Liver (tissue), 10 donors: ENCODE measurements at places on chromosomes 12 and 14. TPM values are rescaled to one million over a fixed set of nuclear protein-coding genes. Genes with fewer than 3 reads are reported as not detected.

Gene PPFIBP1
- 65.8 TPM for total RNA-seq

Gene ETFBKMT
- total RNA-seq: 4.8 TPM

Gene HOXC13
- total RNA-seq: not detected

Gene DDN
- total RNA-seq: not detected

Gene SRRM4
- total RNA-seq: not detected

Gene SYCP3
- total RNA-seq: 0.17 TPM

Gene SERPINA9
- total RNA-seq: not detected

Gene TMEM117
- 5.9 TPM for total RNA-seq

Gene SLCO1B1
- total RNA-seq: 218 TPM

Gene PLEKHG7
- 0.28 TPM for total RNA-seq

Gene PRICKLE1
- 3.7 TPM for total RNA-seq

Gene SOS2
- total RNA-seq: 20.1 TPM

Gene MVK
- 34.9 TPM for total RNA-seq

Gene C1S
- 267 TPM for total RNA-seq

Gene B4GALNT3
- 0.25 TPM for total RNA-seq

Gene ACVR1B
- 7.4 TPM for total RNA-seq

Gene TTC8
- total RNA-seq: 11.7 TPM

Gene C12orf56
- 0.08 TPM for total RNA-seq

Gene MIPOL1
- total RNA-seq: 2.1 TPM

Gene DENND5B
- 12.5 TPM for total RNA-seq

Gene PPM1H
- total RNA-seq: 5.7 TPM

Gene NXPH4
- not detected for total RNA-seq

Gene GLIPR1
- 4.8 TPM for total RNA-seq

Gene BATF
- total RNA-seq: 1.2 TPM

Gene FITM1
- 1.7 TPM for total RNA-seq

Gene TAS2R42
- total RNA-seq: not detected

Gene SPTB
- total RNA-seq: 0.33 TPM

Gene HHIPL1
- 1.7 TPM for total RNA-seq

Gene FOXN3
- total RNA-seq: 37.7 TPM

Gene NOXRED1
- total RNA-seq: 0.50 TPM

Gene TCL1B
- total RNA-seq: 0.19 TPM

Gene DYNC1H1
- 112 TPM for total RNA-seq

Gene EFS
- total RNA-seq: 0.42 TPM

Gene C12orf50
- total RNA-seq: not detected

Gene LRRC43
- total RNA-seq: 0.67 TPM

Gene MAP3K9
- 0.65 TPM for total RNA-seq

Gene MAP4K5
- 25.5 TPM for total RNA-seq

Gene SMIM41
- total RNA-seq: 0.50 TPM

Gene ZBTB42
- total RNA-seq: 9.4 TPM

Gene SLC39A5
- total RNA-seq: 195 TPM

Gene PLEKHD1
- 0.05 TPM for total RNA-seq

Gene SBNO1
- total RNA-seq: 13.1 TPM

Gene OTUB2
- total RNA-seq: 0.92 TPM

Gene ULK1
- total RNA-seq: 14.1 TPM

Gene DPY19L2
- total RNA-seq: 0.42 TPM

Gene CCDC196
- total RNA-seq: 5.4 TPM

Gene ETFRF1
- 65.8 TPM for total RNA-seq

Gene IGFBP6
- total RNA-seq: 13.6 TPM

Gene OAS2
- total RNA-seq: 4.9 TPM

Gene RTN1
- 0.33 TPM for total RNA-seq

Gene GALNT8
- 0.25 TPM for total RNA-seq

Gene FOXM1
- total RNA-seq: not detected
